Stimulated activated CD4-positive, alpha-beta T cell treated with anti-CD3 and anti-CD28 coated beads, Interleukin-2, amount 100 ng/mL, for 48 hours (primary cell): ENCODE measurements at places on chromosomes 4 and X.
A peak's percentile ranks its signal among the peaks of the same experiment; 100 is the strongest.

GRCh38 chrX:129659141-129659540, 4.4 kb upstream of the APLN start:
- no peak for DNase-seq

DNA sequence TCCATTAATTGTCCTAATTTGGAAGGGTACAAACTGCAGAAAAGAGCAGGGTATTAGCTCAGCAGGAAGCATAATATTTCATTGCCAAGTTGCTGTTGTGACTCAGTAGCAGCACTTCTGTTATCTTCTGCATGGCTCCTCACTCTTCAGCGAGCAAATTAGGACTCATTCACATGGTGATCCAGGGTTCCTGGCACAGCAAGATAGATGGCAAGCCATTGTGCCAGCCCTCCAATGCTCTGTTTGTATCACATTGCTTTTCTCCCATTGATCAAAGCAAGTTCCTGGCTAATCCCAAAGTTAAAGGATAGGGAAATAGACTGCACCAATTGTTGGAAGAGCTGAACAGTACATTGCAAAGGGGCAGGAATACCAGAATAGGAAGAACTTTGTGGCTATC, 382.5 kb upstream of the ATOH1 start:
- DNase-seq = no peak

DNA sequence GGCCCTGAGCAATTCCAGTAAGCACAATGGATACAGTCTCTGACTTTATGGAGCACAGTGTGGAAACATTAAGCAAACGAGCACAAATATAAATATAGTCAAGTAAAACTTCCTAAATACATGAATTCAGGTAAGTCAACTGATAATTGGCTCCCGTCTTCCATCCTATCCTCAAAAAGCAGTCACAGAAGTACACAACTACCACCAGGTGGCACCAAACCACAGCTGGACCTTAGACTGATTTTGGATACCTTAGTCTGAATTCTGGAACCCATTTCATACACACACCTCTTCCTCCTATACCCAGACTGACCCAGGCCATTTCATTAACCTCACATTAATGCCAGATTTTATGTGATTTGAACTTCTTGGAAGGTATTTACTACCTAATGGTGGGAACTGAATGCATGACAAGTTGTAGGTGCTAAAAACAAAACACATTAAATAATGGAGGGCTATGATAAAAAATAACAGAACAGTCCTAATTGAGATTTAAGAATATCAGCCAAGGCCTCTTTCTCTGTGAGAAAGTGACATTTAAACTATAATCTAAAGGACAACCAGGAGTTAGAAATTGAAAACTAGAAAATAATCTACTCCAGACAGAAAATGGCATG, 77.5 kb downstream of the ELF2 start:
- peak; percentile 70 for DNase-seq

DNA sequence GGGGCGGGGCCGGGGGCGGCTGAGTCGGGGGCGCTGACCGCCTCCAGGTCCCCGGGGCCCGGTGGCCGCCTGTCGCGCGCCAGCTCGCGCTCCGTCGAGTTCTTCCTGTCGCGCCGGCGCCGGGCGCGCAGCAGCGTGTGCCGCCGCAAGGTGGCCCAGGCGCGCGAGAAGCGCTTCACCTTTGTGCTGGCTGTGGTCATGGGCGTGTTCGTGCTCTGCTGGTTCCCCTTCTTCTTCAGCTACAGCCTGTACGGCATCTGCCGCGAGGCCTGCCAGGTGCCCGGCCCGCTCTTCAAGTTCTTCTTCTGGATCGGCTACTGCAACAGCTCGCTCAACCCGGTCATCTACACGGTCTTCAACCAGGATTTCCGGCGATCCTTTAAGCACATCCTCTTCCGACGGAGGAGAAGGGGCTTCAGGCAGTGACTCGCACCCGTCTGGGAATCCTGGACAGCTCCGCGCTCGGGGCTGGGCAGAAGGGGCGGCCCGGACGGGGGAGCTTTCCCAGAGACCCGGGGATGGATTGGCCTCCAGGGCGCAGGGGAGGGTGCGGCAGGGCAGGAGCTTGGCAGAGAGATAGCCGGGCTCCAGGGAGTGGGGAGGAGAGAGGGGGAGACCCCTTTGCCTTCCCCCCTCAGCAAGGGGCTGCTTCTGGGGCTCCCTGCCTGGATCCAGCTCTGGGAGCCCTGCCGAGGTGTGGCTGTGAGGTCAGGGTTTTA, 1.5 kb downstream of the ADRA2C start:
- DNase-seq = no peak

DNA sequence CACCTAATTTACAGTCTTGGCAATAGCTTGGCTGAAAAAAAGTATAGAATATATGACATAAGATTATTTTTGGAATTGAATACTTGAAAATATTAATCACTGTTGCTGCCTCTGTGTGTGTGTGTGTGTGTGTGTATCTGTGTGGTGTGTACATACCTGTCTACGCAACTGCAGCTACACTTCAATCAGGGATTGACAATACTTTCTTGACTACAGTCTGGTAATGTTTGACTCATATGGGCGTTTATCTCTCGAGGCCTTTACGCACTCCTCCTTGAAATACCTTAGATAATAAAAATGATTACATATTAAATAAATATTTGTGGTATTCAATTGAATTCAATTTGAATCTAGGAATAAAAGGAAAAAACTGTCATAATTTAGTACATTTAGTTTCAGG, 565.2 kb downstream of the PCDH18 start:
- DNase-seq = no peak

GRCh38 chrX:68112321-68112720, 321.0 kb downstream of the OPHN1 start:
- DNase-seq = no peak

DNA sequence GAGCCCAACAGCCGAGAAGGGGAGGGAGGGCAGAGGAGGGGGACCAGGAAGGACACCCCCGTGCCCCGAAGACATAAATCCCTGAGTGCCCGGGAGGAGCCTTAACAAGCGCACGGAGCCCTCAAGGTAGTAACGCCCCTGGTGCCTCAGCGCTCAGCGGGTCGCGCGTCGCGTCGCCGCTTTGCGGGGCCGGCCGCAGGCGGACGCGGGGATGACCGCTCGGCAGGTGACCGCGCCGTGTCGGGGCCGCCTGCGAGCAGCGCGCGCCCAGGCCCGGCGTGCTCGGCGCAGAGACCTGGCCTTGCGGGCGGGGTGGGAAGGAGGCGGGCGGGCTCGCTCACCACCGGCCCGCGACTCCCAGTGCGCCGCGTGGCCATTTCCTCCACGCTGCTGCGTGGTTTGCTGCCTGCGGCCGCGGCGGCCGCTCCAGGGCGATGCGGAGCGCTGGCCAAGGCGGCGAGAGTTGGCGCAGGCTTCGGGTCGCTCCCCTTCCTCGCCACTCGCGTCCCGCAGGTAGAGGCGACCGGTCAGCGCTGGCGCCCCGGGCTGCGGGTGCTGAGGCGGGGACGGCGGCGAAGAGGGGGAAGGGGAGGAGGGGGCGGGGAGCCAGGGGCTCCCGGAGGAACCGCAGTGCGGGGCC, 632 bp downstream of the CCSER1 start:
- no peak for DNase-seq
